Lung (tissue), 17 donors: ENCODE measurements at places on chromosomes 1 and 21. TPM values are rescaled to one million over a fixed set of nuclear protein-coding genes. Genes with fewer than 3 reads are reported as not detected.

Gene DDR2
- total RNA-seq = 55.7 TPM

Gene LCE3D
- total RNA-seq = not detected

Gene S100A7
- total RNA-seq = not detected

Gene APCS
- total RNA-seq = 0.46 TPM

Gene CAMSAP2
- total RNA-seq = 51.8 TPM

Gene APOBEC4
- 3.3 TPM for total RNA-seq

Gene TRIM58
- 9.4 TPM for total RNA-seq

Gene BSDC1
- total RNA-seq = 80.5 TPM

Gene LIN28A
- total RNA-seq = 0.80 TPM

Gene KCNH1
- 0.31 TPM for total RNA-seq

Gene TFF2
- total RNA-seq = not detected

Gene SLC25A34
- 4.2 TPM for total RNA-seq

Gene USF1
- total RNA-seq = 67.5 TPM

Gene TMEM61
- total RNA-seq = 1.1 TPM

Gene TNFSF4
- 1.2 TPM for total RNA-seq

Gene LCE2C
- total RNA-seq = not detected

Gene AIM2
- total RNA-seq = 0.97 TPM
